ENCODE measurements at places on chromosomes 6 and 20. TPM values are rescaled to one million over a fixed set of nuclear protein-coding genes. Genes with fewer than 3 reads are reported as not detected.
A peak's percentile ranks its signal among the peaks of the same experiment; 100 is the strongest.

- no peak overlapping the region for H3K4me3 ChIP-seq
- H3K27me3 ChIP-seq, result no peaks in the 10 kb centered on the region
- no peaks in the 10 kb centered on the region for H3K4me1 ChIP-seq
- H3K27ac ChIP-seq, result no peak overlapping the region
- H3K36me3 ChIP-seq, result no peaks in the 10 kb centered on the region
Measured at GRCh38 chr6:5814116-5814515, 192.6 kb downstream of the NRN1 start.

DNA sequence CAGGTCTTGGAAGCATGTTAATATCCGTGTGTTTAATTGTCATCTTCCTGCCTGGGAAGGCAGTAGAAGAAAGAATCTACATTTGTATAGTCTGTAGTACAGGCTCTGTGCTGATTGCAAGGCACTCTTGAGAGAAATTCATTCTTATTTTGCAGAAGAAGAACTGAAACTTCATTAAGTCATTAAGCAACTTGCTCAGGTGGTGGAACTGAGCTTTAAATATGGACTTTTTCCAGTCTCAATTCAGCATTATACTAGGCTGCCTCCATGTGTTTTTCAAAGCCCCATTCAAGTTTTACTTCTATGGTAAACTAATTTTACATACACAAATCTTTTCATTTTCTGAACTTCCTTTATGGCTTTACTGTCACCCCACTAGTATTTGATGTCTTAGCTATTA lies 18.7 kb downstream of the ZNF451 start:
- no peak overlapping the region for H3K4me3 ChIP-seq
- no peak overlapping the region for H3K27ac ChIP-seq
- peaks cover 3% of the 10 kb centered on the region for H3K36me3 ChIP-seq
- DNase-seq, result no peak

- H3K27me3 ChIP-seq, result no peaks in the 10 kb centered on the region
- DNase-seq, result no peak
- H3K4me1 ChIP-seq, result peaks cover 3% of the 10 kb centered on the region
- no peak overlapping the region for H3K27ac ChIP-seq
- H3K36me3 ChIP-seq, result peaks cover 6% of the 10 kb centered on the region
Measured at GRCh38 chr20:49874696-49875095, 40.6 kb downstream of the SPATA2 start.

DNA sequence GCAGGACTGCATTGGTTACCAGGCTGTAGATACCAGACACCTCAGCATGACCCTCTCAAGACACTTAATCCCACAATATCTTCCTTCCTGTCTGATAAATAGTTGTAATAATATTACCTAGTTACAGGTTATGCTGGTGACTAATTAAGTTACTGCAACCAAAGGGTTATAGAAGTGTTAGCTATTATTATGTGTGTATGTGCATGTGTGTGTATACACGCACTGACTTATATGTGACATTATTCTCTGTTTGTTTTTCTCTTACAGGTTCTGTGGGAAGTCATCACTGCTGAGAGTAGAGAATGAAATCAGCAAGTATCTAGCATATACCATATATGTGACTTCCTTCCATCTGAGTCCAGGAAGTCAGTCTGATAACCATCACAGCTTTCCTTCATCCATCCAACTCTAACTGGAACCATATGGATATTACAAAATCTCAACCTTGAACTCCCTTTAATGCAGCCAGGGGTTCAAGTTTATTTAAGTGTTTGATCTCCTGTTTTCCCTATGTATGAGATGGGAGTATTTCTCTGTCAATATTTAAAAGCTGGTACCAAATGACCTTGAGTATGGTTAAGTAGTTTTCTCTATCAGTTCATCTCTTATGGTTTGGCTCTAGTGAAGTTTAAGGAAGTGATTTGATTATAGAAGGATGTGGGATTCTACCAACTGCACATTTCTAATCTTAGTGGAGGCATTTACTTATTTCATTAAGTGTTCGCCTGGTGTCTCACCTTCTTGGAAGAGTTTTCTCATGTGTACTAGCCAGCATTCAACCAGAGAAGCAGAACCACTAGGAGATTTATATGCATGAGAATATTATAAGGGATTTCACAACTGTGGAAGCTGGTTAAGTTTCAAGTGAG lies 313.2 kb downstream of the HIVEP2 start:
- DNase-seq, result no peak
- H3K4me3 ChIP-seq, result no peak overlapping the region
- H3K27me3 ChIP-seq, result no peaks in the 10 kb centered on the region
- H3K36me3 ChIP-seq, result no peaks in the 10 kb centered on the region
- H3K4me1 ChIP-seq, result no peaks in the 10 kb centered on the region

GRCh38 chr6:167058261-167058660 lies 59.1 kb downstream of the CEP43 start:
- no peaks in the 10 kb centered on the region for H3K36me3 ChIP-seq
- no peak for DNase-seq
- H3K27me3 ChIP-seq, result no peaks in the 10 kb centered on the region
- H3K4me1 ChIP-seq, result no peaks in the 10 kb centered on the region
- no peak overlapping the region for H3K4me3 ChIP-seq

DNA sequence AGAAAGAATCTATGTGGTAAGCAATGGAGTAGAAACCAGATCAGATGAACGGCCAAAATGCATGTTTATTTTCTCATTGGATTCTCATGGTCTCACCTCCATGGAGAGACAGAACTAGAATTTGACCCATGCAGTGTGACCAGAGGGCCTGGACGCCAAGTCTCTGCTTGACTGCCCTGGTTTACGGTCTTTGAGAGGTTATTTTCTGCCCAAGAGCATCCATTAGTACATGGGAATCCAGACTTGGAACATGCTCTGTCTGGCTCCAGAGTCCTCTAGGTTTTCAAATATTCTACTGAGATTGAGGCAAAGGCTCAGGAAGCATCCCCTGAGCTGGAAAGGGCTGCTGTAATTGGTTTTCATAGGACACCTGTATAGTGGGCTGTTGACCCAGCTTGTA lies 45.5 kb upstream of the UST start:
- no peak for DNase-seq
- no peaks in the 10 kb centered on the region for H3K27me3 ChIP-seq
- H3K27ac ChIP-seq, result no peak overlapping the region

- no peak overlapping the region for H3K27ac ChIP-seq
- H3K4me1 ChIP-seq, result peaks cover 6% of the 10 kb centered on the region
- H3K36me3 ChIP-seq, result no peaks in the 10 kb centered on the region
- no peaks in the 10 kb centered on the region for H3K27me3 ChIP-seq
Measured at GRCh38 chr20:47040506-47041125, 146.0 kb downstream of the EYA2 start.

- DNase-seq, result peak; percentile 34
- H3K4me1 ChIP-seq, result peaks cover 8% of the 10 kb centered on the region
- no peaks in the 10 kb centered on the region for H3K27me3 ChIP-seq
- no peaks in the 10 kb centered on the region for H3K36me3 ChIP-seq
Measured at GRCh38 chr6:73134588-73134987, 90.7 kb downstream of the KHDC1L start.

GRCh38 chr20:35285806-35286076 lies 1.2 kb upstream of the EIF6 start:
- no peak overlapping the region for H3K27ac ChIP-seq
- no peaks in the 10 kb centered on the region for H3K27me3 ChIP-seq

DNA sequence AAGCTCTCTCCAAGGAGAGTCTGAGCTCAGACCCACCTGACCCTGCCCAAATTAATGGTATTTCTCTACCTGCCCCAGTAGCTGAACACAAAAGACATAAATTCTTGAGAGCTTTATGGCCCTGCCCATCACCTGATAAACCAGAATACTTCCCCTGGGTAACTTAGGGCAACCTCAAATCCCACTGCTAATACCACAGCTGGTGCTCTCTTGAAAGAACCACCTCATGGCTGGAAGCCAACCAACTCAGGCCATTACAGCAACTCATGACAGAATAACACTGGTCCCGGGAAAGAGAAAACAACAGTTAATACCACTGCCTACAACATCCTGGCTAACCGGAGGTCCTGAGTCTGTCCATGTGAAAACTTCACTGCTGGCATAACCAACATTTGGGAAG lies 328.6 kb downstream of the NKAIN2 start:
- no peaks in the 10 kb centered on the region for H3K36me3 ChIP-seq
- no peaks in the 10 kb centered on the region for H3K4me1 ChIP-seq

DNA sequence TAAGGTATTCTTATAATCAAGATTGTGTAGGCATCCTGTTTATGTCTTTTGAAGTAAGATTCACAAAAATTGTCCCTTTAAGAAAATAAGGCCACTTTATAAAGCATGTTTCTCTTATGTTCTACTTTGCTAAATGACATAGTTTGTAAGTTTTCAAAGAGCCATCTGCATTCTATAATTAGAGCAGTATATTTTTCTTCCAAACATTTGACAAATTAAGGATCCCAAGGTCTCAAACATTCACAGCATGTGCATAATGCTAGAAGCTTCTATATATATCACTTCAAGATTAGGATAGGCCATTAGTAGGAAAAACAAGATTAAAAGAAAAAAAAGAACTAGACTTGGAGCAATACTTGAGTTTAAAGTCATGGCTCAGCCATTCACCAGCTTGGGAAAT lies 55.9 kb upstream of the DOK5 start:
- H3K27me3 ChIP-seq, result no peaks in the 10 kb centered on the region
- no peak overlapping the region for H3K4me3 ChIP-seq
- no peaks in the 10 kb centered on the region for H3K36me3 ChIP-seq
- no peaks in the 10 kb centered on the region for H3K4me1 ChIP-seq
- no peak for DNase-seq

DNA sequence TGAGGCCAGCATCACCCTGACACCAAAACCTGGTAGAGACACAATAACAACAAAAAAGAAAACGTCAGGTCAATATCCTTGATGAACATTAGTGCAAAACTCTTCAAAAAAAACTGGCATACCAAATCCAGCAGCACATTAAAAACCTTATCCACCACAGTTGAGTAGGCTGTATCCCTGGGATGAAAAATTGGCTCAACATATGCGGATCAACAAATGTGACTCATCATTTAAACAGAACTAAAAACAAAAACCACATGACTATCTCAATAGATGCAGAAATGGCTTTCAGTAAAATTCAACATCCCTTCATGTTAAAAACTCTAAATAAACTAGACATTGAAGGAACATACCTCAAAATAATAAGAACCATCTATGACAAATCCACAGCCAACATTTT lies 59.6 kb upstream of the PHIP start:
- H3K27me3 ChIP-seq, result no peaks in the 10 kb centered on the region
- no peak overlapping the region for H3K27ac ChIP-seq
- no peak overlapping the region for H3K4me3 ChIP-seq
- no peaks in the 10 kb centered on the region for H3K36me3 ChIP-seq

DNA sequence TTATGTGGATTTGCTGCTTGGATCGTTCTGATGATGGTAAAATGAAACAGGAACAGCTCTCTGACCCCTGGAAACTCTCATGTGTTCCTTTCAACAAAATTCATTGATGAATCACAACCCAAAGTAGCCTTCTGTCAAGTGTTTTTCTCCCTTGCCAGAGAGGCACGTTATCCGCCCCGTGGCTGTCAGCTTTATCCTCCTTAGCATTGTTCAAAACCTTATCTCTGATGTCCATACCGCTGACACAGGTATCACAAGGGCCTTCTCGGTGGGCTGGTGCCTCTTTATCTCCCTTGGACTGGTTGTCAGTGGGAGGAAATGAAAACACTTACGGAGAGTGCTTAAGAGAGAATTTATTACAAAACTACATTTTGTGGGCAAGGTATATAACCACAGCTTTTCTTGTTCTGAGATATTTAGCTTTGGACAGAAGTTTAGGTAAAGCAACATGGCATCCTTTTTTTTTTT lies 84.9 kb downstream of the TIAM2 start:
- H3K36me3 ChIP-seq, result no peaks in the 10 kb centered on the region
- H3K27ac ChIP-seq, result no peak overlapping the region
- H3K27me3 ChIP-seq, result no peaks in the 10 kb centered on the region
- DNase-seq, result no peak
- H3K4me1 ChIP-seq, result peaks cover 2% of the 10 kb centered on the region

- DNase-seq, result no peak
- H3K4me1 ChIP-seq, result no peaks in the 10 kb centered on the region
- H3K27ac ChIP-seq, result no peak overlapping the region
- H3K27me3 ChIP-seq, result no peaks in the 10 kb centered on the region
- H3K4me3 ChIP-seq, result no peak overlapping the region
Measured at GRCh38 chr6:126955621-126956020, 162.8 kb upstream of the RSPO3 start.

- H3K27ac ChIP-seq, result no peak overlapping the region
- no peak overlapping the region for H3K4me3 ChIP-seq
- no peak for DNase-seq
- no peaks in the 10 kb centered on the region for H3K27me3 ChIP-seq
- no peaks in the 10 kb centered on the region for H3K36me3 ChIP-seq
Measured at GRCh38 chr6:11291582-11291981, 59.1 kb upstream of the NEDD9 start.

DNA sequence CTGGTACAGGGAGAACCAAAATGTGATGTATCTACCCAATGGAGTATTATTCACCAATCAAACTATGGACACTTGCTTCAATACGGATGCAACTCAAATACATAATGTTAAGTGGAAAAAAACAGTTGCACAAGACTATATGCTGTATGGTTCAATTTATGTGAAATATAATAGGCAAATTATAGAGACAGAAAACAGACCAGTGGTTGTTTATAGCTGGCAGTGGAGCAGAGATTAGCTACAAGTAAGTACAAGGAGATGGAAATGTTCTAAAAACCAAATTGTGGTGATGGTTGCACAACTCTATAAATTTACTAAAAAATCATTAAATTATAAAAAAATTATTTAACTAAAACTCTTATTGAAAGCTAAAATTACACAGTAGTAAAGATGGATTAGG lies 113.2 kb downstream of the PRDM1 start:
- no peak overlapping the region for H3K27ac ChIP-seq
- H3K36me3 ChIP-seq, result peaks cover 2% of the 10 kb centered on the region
- H3K4me1 ChIP-seq, result peaks cover 1% of the 10 kb centered on the region
- no peak for DNase-seq
- H3K4me3 ChIP-seq, result no peak overlapping the region

GRCh38 chr6:30881392-30882203 lies 2.7 kb upstream of the DDR1 start:
- peaks cover 37% of the 10 kb centered on the region for H3K4me1 ChIP-seq
- no peak overlapping the region for H3K4me3 ChIP-seq
- no peaks in the 10 kb centered on the region for H3K27me3 ChIP-seq

DNA sequence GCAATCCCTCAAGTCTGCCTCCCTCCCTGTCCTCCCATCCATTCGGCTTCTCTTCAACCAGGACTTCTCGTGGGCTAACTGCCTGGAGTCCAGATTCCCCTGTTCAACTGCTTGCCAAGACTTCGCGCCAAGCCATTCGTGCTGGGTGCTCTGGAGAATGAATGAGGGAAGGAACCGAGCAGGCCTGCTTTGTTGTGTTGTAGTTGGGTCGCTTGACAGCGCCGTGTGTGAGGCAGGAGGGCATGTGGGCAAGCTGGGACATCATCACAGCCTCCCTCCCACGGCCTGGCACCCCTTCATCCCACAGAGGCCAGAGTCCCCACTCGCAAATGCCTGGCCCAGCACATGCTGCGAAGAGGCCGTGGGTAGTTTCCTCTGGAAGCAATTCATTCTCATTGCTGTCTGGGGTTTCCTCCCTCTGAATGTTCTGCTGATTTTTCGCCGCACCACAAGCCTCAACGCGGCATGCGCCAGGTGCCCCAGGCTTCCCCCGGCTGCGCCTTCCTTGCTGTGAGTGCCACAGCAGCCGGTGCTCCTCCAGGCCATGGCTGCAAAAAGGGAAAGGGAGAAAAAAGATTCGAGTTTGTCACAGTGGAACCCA lies 336.0 kb downstream of the QKI start:
- no peak overlapping the region for H3K27ac ChIP-seq
- H3K36me3 ChIP-seq, result no peaks in the 10 kb centered on the region
- no peak overlapping the region for H3K4me3 ChIP-seq
- peaks cover 1% of the 10 kb centered on the region for H3K4me1 ChIP-seq
- H3K27me3 ChIP-seq, result no peaks in the 10 kb centered on the region

Gene DLL1
- total RNA-seq, result under 0.01 TPM

Gene ARMH2
- not detected for total RNA-seq

Gene ADGB
- not detected for total RNA-seq

Gene TSBP1
- not detected for total RNA-seq

Gene DLK2
- 0.90 TPM for total RNA-seq

Gene HSF2
- total RNA-seq, result 31.1 TPM

Gene RPP40
- total RNA-seq, result 22.2 TPM

Gene AVP
- not detected for total RNA-seq
